ENCODE measurements at places on chromosomes 12 and 14.

DNA sequence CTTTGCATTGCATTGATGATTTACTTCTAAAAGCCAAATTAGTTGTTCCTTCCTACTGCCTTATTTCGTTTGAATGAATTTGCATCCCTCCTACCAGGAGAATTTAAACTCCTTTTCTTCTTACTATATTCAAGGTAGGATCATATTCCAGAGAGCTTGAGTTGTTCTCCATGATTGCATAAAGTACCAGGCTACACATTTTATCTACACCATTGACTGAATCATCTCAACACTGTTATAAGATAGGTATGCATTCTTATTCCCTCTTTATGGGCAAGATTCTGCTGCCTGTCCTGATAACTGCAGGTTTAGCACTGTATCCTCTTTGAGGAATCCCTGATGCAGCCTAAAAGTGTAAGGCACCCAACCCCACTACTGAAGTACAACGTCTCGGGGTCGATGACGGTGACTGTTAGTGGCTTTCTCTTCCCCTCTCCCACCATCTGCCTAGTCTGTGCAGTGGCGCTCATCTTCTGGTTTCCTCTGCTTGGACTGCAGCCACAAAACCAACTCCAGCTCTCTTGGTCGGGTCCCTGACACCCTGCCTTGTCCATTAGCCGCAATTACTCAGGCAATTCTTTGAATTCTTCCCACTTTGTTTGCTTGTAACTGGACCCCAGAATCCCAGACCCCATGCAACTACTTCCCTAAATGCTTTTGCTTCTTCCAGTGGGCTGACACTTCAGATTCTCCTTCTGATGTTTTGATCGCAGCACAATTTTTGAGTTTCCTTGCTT lies 44.4 kb upstream of the STXBP6 start:
- DNase-seq = no peak

DNA sequence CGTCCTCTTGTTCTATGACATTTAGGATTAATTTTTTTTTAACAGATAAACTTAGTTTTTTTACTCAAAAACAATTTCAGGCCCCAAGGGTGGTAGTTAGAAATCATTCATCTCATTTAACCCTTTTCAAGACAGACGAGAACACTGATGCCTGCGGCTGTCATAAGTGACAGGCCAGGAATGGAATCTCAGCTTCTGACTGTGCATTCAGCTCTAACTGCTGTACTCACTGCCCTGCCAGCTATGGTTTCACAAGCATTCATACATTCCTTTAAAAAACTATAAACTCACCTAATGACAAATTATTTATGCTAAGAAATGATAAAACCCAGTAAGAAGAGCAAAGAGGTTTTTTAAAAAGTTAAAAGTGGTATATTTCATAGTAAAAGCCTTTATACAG lies 8.8 kb downstream of the DENND5B start:
- no peak for DNase-seq

DNA sequence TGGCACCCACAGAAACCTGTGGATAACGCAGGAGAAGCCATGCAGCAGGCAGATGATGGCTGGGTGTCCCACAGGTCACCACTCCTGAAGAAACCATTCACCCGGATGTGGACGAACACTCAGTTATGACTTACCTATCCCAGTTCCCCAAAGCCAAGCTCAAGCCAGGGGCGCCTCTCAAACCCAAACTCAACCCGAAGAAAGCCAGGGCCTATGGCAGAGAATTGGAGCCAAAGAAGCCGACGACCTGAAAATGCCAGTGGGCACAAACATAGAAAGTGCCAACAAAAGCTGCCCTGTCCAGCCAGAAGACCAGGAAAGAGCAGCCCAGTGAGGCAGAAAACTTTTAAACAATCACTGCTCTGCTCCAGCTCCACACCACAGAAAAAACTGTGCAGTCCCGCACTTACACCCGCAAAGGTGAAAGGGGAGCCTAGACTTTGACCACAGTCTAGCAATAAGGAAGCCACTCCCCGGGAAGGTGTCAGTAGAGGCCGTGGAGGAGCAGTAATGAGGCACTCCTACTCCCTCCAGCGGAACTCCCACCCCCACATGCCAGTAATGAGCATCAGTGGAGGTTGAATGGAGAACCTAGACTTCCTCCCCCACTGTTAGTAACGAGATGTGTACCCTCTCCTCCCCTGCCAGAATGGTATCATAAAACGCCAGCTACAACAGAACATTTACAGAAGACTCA lies 6.0 kb upstream of the ACVRL1 start:
- no peak for DNase-seq

GRCh38 chr12:106971065-106971464 lies 15.4 kb downstream of the TMEM263 start:
- no peak for DNase-seq

- DNase-seq = no peak
These were observed 70.4 kb upstream of the SFSWAP start for GRCh38 chr12:131640525-131640924.

DNA sequence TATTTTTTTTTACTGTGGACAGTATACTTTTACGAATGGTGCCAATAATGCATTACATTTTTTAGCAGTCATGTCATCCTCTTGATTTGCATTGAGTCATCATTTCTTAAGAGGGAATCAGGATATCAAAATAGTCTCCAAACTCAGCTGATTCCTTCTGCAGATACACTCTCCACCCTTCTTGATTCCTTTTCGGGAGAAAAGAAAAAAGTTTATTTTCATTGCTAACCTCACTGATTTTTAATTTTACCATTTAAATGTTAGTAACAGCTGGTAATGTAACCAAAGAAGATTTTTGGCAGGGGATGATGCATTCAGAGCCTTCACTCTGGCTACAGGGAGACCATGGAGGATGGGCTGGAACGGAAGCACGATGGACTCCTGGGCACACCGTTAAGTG lies 47.5 kb downstream of the MRPL42 start:
- DNase-seq = no peak

DNA sequence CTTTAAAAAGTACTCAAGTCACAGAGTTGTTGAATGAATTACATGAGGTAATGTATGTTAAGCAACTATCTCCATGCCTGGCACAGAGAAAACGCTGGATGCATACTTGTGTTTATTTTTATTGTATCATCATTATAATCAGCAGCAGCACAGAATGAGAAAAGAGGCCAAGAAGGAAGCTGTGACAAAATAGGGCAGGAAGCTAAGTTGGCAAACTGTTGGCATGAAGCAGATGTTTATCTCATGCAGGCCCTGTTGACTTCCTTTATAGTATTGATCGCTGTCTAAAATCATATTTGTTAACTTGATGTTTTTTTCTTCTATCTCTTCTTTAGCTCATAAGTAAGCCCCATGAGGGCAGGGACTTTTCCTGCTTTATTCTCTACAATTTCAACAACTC lies 466.6 kb downstream of the TRHDE start:
- no peak for DNase-seq

GRCh38 chr12:76272287-76272686 lies 75.9 kb downstream of the BBS10 start:
- peak; percentile 3 for DNase-seq

DNA sequence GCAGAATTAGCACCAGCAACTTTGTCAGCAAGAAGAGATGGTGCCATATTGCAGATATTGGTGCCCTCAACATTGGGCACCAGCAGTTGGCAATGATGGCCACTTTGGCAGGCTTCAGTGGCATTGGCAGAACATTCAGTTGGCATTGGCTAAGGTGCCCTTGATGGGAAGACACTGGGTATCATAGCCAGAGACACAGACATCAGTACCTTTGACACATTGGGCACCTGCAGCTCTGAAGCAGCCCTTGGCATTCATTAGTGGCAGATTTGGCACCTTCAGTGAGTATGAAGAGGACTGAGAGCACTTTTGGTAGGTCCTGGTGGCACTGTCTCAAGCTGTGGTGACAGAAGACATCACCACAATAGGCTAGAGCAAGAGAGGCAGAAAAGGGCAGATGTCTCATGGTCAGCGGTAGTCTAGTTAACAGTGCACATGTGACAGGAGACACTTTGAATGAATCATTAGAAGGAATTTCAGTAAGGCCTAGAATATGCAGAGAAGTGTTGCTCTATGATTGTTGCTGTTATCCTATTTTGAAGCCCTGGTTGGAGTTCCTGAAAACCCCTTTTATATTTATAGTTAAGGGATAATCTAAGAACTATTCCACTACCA lies 422.2 kb downstream of the APAF1 start:
- no peak for DNase-seq

- no peak for DNase-seq
These were observed 28.3 kb upstream of the SLC5A8 start for GRCh38 chr12:101238306-101238705.

DNA sequence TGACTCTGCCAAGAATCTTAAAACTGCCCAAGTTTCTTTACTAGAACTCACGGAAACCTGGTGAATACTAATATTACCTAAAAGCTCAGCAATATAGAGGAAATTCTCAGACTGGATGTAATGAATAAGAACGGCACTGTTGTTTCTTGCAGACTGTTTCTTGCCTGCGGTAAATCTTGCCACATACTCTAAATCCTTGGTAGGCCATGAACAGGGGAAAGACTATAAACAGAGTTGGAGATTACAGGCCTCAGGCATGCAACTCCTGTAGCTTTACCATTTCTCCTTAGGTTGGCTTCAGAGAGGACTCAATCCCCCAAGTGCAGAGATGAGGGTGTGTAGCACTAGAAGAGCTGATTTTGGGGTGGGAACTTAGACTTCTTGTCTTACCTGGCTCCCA lies 1.1 kb downstream of the ALDH6A1 start:
- no peak for DNase-seq

DNA sequence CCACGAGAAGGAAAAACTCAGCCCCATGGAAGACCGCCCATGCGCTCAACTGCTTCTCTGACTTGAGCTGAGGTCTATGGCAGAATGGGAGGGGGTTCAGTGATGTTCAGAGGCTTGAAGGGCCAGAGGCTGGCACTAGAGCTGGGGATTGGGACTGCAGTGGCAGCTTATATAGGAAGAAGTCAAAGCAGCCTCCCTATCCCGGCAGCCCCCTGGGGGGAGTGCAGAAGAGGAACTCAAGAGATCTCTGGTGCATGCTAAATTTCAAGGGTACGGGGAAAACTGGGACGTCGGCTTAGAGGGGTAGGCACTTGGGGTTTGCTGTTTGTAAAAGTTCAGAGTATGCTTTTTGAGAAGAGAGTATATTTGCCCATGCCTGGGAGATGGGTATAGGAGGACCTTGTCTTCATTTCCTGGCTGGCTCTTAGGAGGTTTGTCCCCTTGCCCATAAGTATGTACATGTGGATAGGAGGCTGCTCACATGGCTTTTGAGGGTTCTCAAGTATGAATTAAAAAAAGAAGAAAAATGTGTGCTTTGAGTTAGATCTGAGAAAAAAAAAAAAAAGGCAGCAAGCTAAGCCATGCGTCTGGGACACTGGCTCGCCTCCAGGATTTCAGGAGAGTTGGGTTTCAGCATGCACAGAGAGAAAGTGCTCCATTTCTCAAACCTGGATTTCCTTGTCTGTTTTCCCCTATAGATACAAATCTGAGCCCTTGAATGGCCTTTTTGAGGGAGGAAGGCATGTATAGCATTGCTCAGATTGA lies 3.2 kb upstream of the MEG3 start:
- no peak for DNase-seq

DNA sequence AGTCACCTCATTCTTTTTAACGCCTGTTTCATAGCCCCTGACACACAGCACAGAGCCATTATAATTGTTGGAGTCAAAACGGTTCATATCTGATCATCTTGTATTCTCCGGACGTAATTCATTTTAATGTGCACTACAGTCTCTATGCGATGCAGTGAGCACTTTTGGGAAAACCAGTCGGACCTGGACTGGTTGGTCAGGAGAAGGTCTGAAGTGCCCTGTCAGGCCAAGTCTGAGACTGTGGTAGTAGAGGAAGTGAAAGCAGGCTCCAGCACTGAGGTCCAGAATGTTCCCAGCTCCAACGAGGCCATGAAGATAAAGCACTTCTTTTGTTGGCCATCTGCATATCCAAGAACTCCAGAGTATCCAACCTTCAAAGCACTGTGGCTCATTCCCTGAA lies 117.1 kb upstream of the NCOR2 start:
- no peak for DNase-seq

- DNase-seq = no peak
These were observed 715 bp upstream of the SLC10A1 start for GRCh38 chr14:69797573-69798338.

DNA sequence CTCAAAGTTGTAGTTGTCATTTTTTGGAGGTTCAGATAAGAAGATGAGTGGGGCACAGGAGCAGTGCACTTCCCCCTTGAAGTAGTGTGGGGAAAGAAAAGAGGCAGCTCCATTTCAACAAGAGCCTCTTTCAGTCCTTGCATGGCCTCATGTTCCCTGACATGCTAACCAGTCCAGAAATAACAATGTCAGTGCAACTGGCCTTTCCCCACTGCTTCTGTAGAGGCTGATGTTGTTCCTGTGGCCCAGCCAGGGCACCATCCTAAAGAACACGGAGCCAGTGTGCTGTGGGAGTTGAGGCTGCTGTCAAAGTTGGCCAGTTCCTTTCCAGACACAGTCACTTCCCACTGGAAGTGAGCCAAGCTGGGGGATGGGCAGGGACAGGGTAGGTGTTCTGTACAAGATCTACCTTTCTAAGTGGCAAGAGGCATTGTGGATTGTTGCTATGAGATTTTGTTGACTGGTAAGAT lies 77.7 kb upstream of the SLC38A2 start:
- DNase-seq = no peak

- no peak for DNase-seq
These were observed 611.3 kb upstream of the TMEM132C start for GRCh38 chr12:127655691-127656090.

GRCh38 chr12:57535764-57536596 lies 11.0 kb downstream of the DCTN2 start:
- DNase-seq = no peak
